Progenitor cell of endocrine pancreas (in vitro differentiated cells): ENCODE measurements at places on chromosomes 13 and 19.

DNA sequence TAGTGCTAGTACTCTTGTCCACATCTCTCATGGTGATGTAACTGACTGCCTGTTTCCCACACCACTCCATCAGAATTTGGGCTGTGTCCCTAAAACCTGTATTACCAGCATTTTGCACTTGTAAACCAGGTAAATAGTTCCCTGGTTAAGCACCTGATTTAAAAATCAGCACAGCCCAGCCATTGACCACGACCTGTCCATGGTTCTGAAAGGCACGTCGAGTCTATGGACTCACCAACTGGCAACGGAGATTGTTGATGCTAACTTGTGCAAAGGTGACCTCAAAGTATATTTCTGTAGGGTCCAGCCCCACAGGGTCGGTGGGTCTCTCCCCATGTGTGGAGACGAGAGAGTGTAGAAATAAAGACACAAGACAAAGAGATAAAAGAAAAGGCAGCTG lies 46.7 kb upstream of the ZNF835 start:
- no peaks in the 10 kb centered on the region for H3K27me3 ChIP-seq
- no peak overlapping the region for H3K4me3 ChIP-seq
- H3K36me3 ChIP-seq, result peaks cover 4% of the 10 kb centered on the region
- no peak overlapping the region for H3K27ac ChIP-seq
- no peak for DNase-seq

DNA sequence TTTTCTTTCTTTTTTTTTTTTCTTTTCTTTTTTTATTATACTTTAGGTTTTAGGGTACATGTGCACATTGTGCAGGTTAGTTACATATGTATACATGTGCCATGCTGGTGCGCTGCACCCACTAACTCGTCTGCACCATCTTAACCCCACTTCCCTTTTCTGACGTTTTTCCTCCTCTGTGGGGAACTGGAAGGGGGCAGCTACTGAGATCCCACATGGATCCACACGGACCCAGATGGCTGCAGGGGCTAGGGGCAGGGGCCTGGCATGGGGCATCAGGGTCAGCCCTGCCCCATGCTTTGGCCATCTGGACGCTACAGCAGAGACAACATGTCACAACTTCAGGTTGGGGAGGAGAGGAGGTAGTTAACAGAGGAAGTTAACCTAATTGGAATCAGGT lies 54.3 kb downstream of the RUBCNL start:
- no peak for DNase-seq
- peaks cover 4% of the 10 kb centered on the region for H3K4me1 ChIP-seq
- H3K4me3 ChIP-seq, result no peak overlapping the region
- H3K27me3 ChIP-seq, result peaks cover 13% of the 10 kb centered on the region
- H3K27ac ChIP-seq, result no peak overlapping the region

GRCh38 chr13:80177327-80177726 lies 163.6 kb downstream of the SPRY2 start:
- H3K4me3 ChIP-seq, result no peak overlapping the region
- no peak overlapping the region for H3K27ac ChIP-seq
- DNase-seq, result no peak
- H3K4me1 ChIP-seq, result peaks cover 2% of the 10 kb centered on the region
- no peaks in the 10 kb centered on the region for H3K36me3 ChIP-seq

DNA sequence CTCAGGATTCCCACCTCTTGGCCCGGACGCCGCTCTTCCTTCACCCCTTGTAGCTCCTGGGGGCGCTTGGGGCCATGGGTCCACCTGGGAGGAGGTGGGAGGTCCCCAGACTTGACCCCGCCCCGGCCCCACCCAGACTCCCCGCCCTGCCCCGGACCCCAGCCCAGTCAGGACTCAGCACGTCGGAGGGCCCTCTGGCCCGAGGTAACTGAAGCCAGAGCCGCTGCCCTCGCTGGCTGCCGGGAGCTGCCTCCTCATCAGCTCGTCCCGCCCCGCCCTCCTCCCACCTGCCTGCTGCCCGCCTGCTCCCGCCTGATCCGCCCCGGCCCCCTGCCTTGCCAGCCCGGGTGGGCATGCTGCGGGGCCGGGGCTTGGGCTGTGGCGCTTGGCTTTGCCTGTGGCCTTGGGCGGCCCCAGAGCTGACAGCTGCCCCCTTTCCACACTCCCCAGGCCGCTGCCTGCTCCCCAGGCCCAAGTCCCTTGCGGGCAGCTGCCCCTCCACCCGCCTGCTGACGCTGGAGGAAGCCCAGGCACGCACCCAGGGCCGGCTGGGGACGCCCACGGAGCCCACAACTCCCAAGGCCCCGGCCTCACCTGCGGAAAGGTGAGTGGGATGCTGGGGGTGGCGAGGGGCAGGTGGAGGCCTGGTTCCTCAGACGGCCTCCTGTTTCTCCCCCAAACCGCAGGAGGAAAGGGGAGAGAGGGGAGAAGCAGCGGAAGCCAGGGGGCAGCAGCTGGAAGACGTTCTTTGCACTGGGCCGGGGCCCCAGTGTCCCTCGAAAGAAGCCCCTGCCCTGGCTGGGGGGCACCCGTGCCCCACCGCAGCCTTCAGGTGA lies 9.4 kb downstream of the ARHGAP33 start:
- no peak overlapping the region for H3K4me3 ChIP-seq
- peaks cover 26% of the 10 kb centered on the region for H3K27me3 ChIP-seq
- peaks cover 5% of the 10 kb centered on the region for H3K4me1 ChIP-seq
- no peak overlapping the region for H3K27ac ChIP-seq
- no peak for DNase-seq

GRCh38 chr13:110291286-110291685 lies 15.7 kb downstream of the COL4A1 start:
- H3K4me1 ChIP-seq, result no peaks in the 10 kb centered on the region
- no peak overlapping the region for H3K27ac ChIP-seq
- DNase-seq, result no peak
- peaks cover 4% of the 10 kb centered on the region for H3K36me3 ChIP-seq

GRCh38 chr19:46271481-46272197 lies 25.2 kb upstream of the HIF3A start:
- H3K4me3 ChIP-seq, result no peak overlapping the region
- H3K4me1 ChIP-seq, result peaks cover 31% of the 10 kb centered on the region
- H3K36me3 ChIP-seq, result no peaks in the 10 kb centered on the region
- H3K27ac ChIP-seq, result no peak overlapping the region
- DNase-seq, result no peak

- peaks cover 12% of the 10 kb centered on the region for H3K4me1 ChIP-seq
- no peak overlapping the region for H3K27ac ChIP-seq
- peaks cover 6% of the 10 kb centered on the region for H3K27me3 ChIP-seq
- no peak for DNase-seq
- H3K4me3 ChIP-seq, result no peak overlapping the region
Measured at GRCh38 chr13:25876247-25876646, 175.6 kb downstream of the SHISA2 start.

DNA sequence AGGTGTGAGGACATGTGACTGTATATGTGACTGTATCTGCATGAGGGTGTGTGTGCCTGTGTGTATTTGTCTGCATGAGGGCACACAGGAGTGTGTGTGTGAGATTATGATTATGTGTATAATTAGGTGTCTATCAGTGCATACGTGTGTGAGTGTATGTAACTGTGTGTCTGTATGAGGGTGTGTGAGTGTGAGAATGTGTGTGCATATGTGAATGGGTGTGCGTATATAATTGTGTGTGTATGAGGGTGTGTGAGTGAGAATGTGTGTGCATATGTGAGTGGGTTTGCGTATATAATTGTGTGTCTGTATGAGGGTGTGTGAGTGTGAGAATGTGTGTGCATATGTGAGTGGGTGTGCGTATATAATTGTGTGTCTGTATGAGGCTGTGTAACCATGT lies 3.0 kb upstream of the ACSBG2 start:
- no peaks in the 10 kb centered on the region for H3K27me3 ChIP-seq
- no peaks in the 10 kb centered on the region for H3K36me3 ChIP-seq
- no peak overlapping the region for H3K27ac ChIP-seq
- no peak for DNase-seq

GRCh38 chr13:25725104-25725503 lies 326.7 kb downstream of the SHISA2 start:
- no peak overlapping the region for H3K4me3 ChIP-seq
- H3K27me3 ChIP-seq, result no peaks in the 10 kb centered on the region
- DNase-seq, result no peak
- H3K4me1 ChIP-seq, result peaks cover 33% of the 10 kb centered on the region
- no peaks in the 10 kb centered on the region for H3K36me3 ChIP-seq

DNA sequence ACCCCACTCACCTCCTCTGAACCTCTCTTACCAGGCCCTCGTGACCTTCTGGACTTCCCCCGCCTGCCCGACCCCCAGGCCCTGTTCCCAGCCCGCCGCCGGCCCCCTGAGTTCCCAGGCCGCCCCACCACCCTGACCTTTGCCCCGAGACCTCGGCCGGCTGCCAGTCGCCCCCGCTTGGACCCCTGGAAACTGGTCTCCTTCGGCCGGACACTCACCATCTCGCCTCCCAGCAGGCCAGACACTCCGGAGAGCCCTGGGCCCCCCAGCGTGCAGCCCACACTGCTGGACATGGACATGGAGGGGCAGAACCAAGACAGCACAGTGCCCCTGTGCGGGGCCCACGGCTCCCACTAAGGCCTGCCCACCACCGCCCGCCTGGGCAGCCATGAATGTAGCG lies 3.2 kb downstream of the TTC9B start:
- H3K27ac ChIP-seq, result no peak overlapping the region
- peaks cover 33% of the 10 kb centered on the region for H3K27me3 ChIP-seq
- no peak for DNase-seq
- H3K4me3 ChIP-seq, result no peak overlapping the region

DNA sequence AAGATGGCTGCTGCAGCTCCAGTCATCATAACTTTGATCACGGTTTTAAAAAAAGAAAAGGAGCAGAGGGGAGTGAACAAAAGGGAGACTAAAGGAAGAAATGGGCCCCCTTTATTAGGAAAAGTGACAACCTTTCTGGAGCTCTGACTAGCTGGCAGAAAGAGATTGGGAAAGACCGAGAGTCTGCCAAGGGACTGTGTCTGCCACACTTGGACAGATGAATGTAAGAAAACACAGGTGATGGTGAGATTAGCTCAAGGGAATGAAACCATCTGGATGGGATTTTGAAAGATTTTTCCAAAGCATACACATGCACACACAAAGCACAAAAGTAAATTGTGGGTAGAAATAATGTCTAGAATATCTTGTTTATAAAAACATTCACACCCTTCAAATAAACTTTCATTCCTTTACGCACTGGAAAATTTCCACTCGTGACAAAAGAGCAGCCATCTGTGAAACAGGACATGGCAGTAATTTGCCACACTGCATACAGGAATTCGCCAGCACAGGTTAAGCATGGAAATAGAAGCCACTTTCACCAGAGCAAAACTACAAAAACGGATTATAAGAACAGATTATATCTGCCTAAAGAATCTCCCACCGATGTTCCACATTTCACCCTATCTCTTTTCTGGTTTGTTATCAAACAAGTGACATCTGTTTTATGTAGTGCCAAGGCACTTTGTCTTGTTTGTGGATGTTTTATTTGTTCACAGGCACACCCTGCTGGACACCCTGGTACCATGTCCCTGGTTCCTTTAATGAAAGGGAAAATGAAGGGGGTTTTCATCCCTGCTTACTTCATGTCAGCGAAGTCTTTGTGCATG lies 819.5 kb downstream of the DIAPH3 start:
- H3K4me3 ChIP-seq, result no peak overlapping the region
- peaks cover 7% of the 10 kb centered on the region for H3K27me3 ChIP-seq
- DNase-seq, result no peak
- peaks cover 20% of the 10 kb centered on the region for H3K4me1 ChIP-seq
- H3K36me3 ChIP-seq, result no peaks in the 10 kb centered on the region
- H3K27ac ChIP-seq, result no peak overlapping the region

DNA sequence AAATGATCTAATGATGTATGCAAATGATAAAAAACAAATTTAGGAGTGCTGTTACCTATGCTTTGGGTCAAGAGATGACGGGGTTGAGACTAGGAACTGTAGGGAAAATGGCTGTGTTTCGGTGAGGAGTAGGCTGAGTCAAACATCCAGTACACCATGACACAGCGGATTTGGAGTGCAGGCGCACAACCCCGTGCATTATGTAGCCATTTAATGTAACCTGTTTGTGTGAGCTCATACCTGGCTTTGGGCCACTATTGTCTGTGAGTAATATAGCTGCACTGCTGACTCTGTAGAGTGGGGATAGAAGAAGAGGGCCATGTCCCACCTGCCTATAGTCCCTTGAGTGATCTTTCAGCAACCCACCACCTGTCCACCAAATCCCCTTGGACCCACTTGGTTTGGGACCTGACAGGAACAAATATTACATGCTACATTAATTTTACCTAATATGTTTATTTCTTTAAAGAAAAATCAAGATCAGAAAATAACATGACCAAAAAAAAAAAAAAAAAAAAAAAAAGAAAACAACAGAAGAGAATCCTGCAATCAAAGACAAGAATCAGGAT lies 95.5 kb upstream of the KLHL1 start:
- H3K4me3 ChIP-seq, result no peak overlapping the region
- no peaks in the 10 kb centered on the region for H3K4me1 ChIP-seq
- H3K36me3 ChIP-seq, result no peaks in the 10 kb centered on the region
- no peaks in the 10 kb centered on the region for H3K27me3 ChIP-seq
- H3K27ac ChIP-seq, result no peak overlapping the region

DNA sequence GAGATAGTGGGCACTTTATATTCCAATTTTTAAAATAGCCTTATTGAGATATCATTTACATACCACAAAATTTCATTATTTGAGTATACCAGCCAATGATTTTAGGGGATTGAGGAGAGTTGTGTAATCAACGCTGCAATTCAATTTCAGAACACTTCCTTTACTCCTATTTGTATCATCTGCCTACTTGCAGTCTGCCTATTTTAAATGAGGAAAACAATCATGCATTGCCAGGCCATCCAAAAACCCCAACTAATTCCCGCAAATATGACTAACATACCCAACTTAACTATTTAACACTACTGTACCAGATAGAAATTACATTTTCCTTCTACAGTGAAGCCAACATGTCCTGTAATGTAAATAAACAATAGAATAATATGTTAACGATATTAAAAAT lies 26.7 kb downstream of the CAB39L start:
- no peak for DNase-seq
- H3K4me3 ChIP-seq, result no peak overlapping the region
- H3K36me3 ChIP-seq, result no peaks in the 10 kb centered on the region
- peaks cover 1% of the 10 kb centered on the region for H3K4me1 ChIP-seq
- no peaks in the 10 kb centered on the region for H3K27me3 ChIP-seq
- H3K27ac ChIP-seq, result no peak overlapping the region

- peak overlapping the region; percentile 97 for H3K27ac ChIP-seq
- peaks cover 2% of the 10 kb centered on the region for H3K36me3 ChIP-seq
- no peak for DNase-seq
- H3K27me3 ChIP-seq, result no peaks in the 10 kb centered on the region
- H3K4me1 ChIP-seq, result peaks cover 22% of the 10 kb centered on the region
Measured at GRCh38 chr19:4376028-4376670, 24.2 kb downstream of the SH3GL1 start.

- peaks cover 9% of the 10 kb centered on the region for H3K4me1 ChIP-seq
- H3K27ac ChIP-seq, result no peak overlapping the region
- no peaks in the 10 kb centered on the region for H3K27me3 ChIP-seq
- no peak for DNase-seq
Measured at GRCh38 chr13:58850161-58850560, 1218.6 kb downstream of the PCDH17 start.

- H3K27ac ChIP-seq, result no peak overlapping the region
- no peaks in the 10 kb centered on the region for H3K4me1 ChIP-seq
- no peaks in the 10 kb centered on the region for H3K36me3 ChIP-seq
- peaks cover 82% of the 10 kb centered on the region for H3K27me3 ChIP-seq
- DNase-seq, result no peak
Measured at GRCh38 chr13:41457589-41458186, 338 bp downstream of the RGCC start.

GRCh38 chr13:113625965-113626721 lies 31.9 kb downstream of the ATP4B start:
- no peak overlapping the region for H3K4me3 ChIP-seq
- H3K27ac ChIP-seq, result peak overlapping the region; percentile 95
- no peaks in the 10 kb centered on the region for H3K27me3 ChIP-seq
- H3K4me1 ChIP-seq, result no peaks in the 10 kb centered on the region
- peaks cover 33% of the 10 kb centered on the region for H3K36me3 ChIP-seq
